ENCODE measurements at places on chromosomes 1 and 21.

- no peak for DNase-seq
Observed at GRCh38 chr1:215835951-215836350, 268.8 kb downstream of the KCTD3 start.

GRCh38 chr1:26705788-26706311 lies 10.0 kb downstream of the ARID1A start:
- DNase-seq = no peak

DNA sequence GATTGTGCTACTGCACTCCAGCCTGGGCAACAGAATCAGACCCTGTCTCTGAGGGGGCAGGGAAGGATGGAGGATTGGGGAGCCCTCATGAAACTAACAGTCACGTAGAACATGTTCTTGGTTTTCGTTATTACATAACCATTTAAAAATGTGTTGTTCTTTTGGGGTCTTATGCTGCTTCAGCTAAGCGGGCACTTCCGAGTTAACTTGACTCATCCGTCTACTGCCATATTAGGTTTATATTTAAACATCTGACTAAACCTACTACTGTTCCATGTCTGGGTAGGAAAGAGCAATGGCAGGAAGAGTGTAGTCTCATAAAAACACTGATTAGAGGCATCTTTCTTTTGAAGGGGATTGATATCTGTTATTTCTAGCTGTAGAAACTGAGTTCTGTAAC lies 59.5 kb upstream of the BMP8A start:
- no peak for DNase-seq

- no peak for DNase-seq
Observed at GRCh38 chr1:180136968-180137356, 17.7 kb upstream of the QSOX1 start.

DNA sequence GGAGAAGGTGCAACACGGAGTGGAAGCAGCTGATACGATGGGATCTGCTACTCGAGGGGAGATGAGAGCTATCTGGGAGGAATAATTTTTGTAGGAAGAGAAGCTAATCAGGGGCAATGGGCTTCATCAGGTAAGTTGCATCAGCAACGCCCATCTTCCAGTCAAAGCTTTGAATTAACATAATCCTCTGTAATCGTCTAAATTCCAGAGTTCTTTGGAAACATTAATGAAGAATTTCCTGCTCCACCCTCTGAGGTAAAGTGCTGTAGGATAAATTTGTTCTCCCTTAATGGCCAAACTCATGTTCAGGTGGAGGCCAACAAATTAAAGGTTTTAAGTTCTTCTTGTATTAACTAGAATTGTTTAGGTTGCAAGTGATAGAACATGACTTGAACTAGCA lies 94.0 kb upstream of the KAZN start:
- DNase-seq = no peak

GRCh38 chr1:201074018-201074417 lies 38.2 kb downstream of the CACNA1S start:
- no peak for DNase-seq

GRCh38 chr1:212108981-212109380 lies 73.4 kb downstream of the DTL start:
- DNase-seq = no peak

GRCh38 chr1:19476450-19477190 lies 8.7 kb downstream of the CAPZB start:
- no peak for DNase-seq

DNA sequence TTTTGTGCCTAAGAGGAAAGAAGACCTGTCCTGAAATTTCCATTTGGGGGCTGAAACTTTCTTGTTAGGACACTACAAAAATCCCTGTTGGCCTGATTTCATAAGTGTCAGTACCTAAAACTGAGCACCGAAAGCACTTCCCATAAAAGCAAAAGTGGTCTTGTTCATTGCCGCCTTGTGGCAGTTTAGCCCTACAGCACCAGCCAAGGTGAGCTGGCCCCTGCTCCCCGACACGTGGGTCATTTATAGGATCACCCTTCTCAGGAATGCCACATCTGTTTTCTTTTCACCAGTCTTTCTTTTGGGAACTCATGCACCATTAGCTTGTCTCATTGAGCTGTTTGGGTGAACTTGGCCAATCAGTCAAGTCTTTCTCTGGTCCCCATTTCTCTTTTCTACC lies 155.8 kb upstream of the KAZN start:
- DNase-seq = no peak

DNA sequence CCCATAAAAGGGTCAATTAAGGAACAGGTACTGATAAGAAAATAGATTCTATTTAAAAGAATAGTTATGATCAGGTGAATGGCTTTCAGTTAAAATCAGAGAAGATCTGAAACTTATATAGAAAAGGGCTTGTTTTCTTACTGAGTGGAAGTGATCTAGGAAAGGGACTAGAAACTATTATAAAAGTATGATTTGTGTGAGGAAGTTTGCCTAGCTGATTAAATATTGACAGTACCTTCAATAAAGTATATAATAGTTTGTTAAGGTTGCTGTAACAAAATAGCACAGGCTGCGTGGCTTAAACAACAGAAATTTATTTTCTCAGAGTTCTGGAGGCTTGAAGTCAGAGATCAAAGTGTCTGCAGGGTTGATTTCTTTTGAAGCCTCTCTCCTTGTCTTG lies 5.4 kb upstream of the ALG6 start:
- no peak for DNase-seq

- no peak for DNase-seq
Observed at GRCh38 chr1:240683576-240683975, 71.6 kb upstream of the GREM2 start.

DNA sequence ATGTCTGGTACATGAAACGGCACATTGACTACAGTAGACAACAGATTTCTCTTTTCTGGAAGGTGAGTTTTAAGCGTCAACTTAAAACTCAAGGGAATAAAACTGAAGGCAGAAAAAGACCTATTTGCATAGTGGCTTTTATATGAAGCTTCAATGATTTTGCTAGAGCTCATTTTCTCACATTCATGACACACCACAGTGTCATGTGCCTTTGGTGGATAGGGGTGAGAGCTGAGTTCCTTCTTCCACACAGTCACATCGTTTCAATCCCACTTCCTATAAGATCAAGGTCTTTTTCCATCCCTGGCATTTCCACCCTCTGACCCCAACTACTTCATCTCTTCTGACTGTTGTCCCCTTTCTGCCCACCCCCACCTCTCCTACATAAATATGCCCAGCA lies 31.0 kb downstream of the IL12RB2 start:
- DNase-seq = no peak

DNA sequence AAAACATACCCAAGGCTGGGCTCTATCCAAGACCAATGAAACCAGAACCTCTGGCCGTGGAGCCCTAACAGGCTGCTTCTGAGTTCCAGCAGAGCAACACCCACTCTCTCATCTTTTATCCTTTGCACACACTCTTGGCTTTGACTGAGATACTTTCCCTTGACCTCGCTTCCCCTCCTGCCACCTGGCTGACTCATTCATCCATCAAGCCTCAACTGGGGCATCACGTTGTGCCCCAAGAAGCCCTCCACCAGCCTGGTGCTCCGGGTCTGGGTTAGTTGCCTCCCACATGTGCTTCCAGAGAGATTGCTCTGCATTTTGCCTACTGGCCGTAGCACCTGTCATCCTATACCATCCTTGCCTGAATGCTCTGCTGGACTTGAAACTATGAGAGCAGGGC lies 34.5 kb upstream of the SERBP1 start:
- no peak for DNase-seq

- no peak for DNase-seq
Observed at GRCh38 chr1:172838680-172839313, 179.9 kb downstream of the FASLG start.

DNA sequence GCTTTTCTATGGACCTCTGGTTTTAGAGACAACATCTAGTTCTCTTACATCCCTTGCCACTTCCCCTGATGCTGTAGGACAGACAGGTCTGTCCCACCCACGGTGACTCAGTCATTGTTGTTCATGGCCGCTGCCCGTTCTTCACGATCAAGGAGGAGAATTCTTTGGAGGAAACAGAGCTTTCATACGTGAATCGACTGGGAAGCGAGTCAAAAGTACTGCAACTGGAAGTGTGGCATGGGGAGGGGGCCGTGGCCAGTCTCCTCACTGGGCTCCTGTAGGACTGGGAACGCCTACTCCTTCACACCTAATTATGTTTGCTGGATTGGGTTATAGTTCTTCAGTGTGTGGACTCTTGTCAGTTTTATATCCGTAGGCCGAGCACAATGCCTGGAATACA lies 4.4 kb upstream of the SLC37A1 start:
- DNase-seq = no peak

DNA sequence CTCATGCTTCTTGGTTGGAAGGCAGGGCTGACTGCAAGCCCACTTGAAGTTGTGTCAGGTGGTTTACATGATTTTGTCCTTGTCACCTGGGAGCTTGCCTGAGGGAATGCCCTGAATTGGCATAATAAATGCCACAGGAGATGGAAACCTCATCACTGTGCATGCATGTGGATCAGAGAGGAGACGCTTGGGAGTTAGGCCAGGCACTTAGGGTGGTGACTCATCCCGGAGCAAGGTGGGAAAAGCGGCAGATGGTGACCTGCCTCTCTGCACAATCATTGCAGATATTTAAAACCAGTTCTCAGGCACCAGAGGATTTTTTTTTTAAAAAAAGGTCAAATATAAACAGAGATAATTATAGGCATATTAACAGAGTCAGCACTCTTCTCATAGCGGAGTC lies 202.2 kb upstream of the KIAA0040 start:
- DNase-seq = no peak

GRCh38 chr21:26448751-26449150 lies 124.3 kb downstream of the CYYR1 start:
- no peak for DNase-seq

All from progenitor cell of endocrine pancreas (in vitro differentiated cells).